ENCODE measurements at places on chromosomes 7 and 10.

DNA sequence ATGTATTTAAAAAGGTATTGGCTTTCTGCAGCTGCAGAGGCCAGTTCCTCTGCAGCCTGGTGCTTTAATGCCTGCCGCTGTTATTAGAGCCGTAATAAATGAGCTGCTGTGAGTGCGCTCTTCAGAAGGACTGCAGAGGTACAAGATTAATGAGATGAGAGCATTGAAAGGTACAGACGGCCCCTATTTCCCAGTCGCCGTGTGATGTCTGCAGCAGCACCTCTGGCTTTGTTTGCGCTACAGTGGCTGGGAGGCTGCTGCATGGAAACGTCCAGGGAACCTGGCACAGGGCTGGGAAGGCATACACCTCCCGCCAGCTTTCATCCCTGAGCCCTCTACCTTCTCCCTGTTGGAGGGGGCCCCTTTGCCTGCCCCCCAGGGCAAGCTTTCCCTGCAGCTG, 383.8 kb upstream of the ZMIZ1 start:
- DNase-seq = no peak
- no peak overlapping the region for H3K27ac ChIP-seq
- H3K4me1 ChIP-seq = peaks cover 13% of the 10 kb centered on the region
- no peaks in the 10 kb centered on the region for H3K27me3 ChIP-seq
- H3K4me3 ChIP-seq = no peak overlapping the region

DNA sequence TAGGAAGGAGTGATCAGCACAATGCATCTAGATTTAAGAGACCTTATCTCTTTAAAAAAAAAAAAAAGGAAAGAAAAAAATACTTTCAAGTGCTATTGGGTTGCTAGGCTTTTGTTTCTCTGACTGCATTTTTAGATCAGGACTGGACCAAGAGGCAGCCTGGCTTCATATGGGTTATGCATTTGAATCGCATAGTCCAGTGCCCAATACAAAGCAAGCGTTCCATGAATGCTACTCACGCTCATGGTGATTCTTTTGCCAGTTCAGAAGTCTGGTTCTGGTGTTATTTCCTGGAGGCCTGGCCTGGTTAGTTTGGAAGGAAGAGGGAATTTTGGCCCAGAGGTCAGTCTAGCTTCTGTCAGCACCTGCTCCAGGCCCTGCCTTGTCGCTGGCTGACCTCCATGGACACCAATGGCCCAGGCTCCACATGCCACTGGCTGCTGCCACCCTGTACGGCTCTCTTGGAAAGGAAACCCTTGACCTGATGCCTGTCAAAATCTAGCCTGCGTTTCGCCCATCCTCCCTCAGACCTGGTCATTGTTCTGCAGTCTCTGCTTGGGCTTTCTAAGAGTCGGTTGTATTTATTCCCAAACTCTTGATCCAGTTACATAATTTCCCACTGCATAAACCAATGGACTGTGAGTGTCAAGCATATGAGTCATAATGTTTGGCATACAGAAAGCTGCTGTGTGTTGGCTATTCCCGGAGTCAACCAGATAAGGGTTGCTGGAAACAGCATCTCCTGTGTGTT, 74.3 kb upstream of the MKX start:
- DNase-seq = no peak
- no peak overlapping the region for H3K27ac ChIP-seq
- H3K27me3 ChIP-seq = no peaks in the 10 kb centered on the region
- no peaks in the 10 kb centered on the region for H3K36me3 ChIP-seq
- peaks cover 2% of the 10 kb centered on the region for H3K4me1 ChIP-seq

- no peak overlapping the region for H3K4me3 ChIP-seq
- H3K27ac ChIP-seq = no peak overlapping the region
- H3K27me3 ChIP-seq = no peaks in the 10 kb centered on the region
- no peaks in the 10 kb centered on the region for H3K4me1 ChIP-seq
- peaks cover 23% of the 10 kb centered on the region for H3K36me3 ChIP-seq
These were observed 29.0 kb downstream of the DHTKD1 start for GRCh38 chr10:12097791-12098190.

DNA sequence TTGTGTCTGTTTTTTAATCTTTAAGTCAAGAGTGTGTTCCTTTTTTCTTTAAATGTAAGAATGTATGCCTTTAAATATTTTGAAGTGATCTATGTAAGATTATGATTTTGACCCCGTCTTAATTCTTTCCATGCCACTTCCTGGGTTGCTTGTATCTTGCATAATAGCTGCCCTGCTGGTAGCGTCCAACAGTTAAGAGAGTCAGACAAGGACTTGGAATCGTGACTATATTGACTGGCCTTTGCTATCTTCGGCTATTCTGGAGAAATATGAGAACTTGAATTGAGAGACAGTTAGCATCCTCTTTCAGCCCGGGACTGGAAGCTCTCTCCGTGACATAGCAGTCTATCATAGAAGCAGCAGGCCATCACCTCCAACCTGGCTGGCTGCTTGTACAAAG, 13.0 kb downstream of the NRP1 start:
- no peak overlapping the region for H3K4me3 ChIP-seq
- peaks cover 22% of the 10 kb centered on the region for H3K36me3 ChIP-seq
- DNase-seq = no peak

DNA sequence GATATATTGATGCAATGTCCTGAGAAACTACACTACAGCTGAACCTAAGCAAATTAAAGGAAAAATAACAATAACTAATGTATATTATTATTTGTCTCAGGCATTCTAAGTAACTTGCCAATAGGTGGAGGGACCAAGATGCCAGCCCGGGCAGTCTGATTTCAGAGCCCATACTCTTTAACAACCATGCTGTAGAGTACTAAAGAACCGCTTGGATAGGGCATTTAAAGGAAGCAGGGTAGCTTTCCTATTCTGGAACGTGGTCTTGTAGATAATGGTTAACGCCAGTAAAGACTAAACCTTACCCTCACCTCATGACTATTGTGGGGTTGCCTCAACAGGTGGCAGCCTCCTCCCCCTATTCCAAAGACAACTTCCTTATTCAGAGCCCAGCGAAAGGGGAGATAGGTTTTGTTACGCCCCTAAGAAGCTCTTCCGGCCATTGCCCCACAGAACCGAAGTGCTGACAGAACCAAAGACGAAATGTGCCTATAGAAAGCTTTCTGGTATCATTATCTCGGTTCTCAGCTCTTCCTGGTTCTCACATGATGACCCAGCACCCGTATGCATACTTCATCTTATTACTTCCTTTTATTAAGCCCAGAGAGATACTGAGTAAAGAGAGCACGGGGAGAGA, 707 bp upstream of the C1GALT1 start:
- H3K4me3 ChIP-seq = peak overlapping the region; percentile 36
- H3K36me3 ChIP-seq = no peaks in the 10 kb centered on the region
- H3K27me3 ChIP-seq = no peaks in the 10 kb centered on the region
- H3K4me1 ChIP-seq = peaks cover 10% of the 10 kb centered on the region
- H3K27ac ChIP-seq = peak overlapping the region; percentile 78

- no peak overlapping the region for H3K4me3 ChIP-seq
- no peaks in the 10 kb centered on the region for H3K36me3 ChIP-seq
- DNase-seq = peak; percentile 39
- peak overlapping the region; percentile 91 for H3K27ac ChIP-seq
- no peaks in the 10 kb centered on the region for H3K27me3 ChIP-seq
These were observed 60.2 kb upstream of the COMTD1 start for GRCh38 chr10:75295868-75296441.

- no peak for DNase-seq
- H3K4me3 ChIP-seq = no peak overlapping the region
- no peak overlapping the region for H3K27ac ChIP-seq
These were observed 817.1 kb downstream of the TYW1 start for GRCh38 chr7:67813621-67814292.

DNA sequence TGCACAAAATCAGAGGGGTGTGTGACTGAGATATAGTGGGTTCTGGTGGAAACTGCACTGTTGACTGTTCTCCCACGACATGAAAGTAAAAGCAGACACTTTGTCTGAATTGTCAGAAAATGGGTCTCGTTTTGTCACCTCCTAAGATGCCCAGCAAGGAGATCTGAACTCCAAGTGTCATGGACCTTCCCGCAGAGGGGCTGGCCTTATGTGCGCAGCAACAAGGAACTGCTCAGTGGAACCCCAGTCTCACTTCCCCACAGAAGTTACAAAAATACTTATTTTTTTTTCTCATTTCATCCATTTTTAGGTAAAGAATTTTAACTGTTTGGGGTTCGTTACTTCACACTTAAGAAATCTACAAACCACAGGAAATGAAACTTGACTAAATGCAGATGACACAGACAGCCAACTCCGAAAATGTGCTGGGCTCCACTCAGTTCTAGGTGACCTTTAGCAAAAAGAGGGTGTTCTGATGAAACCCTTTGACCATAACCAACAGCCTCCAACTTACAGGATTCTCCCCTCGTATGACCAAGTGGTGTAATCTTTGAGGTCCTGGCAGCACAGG, 115.0 kb downstream of the FAM107B start:
- H3K27me3 ChIP-seq = no peaks in the 10 kb centered on the region
- no peak overlapping the region for H3K27ac ChIP-seq
- H3K36me3 ChIP-seq = no peaks in the 10 kb centered on the region
- no peak for DNase-seq
- no peaks in the 10 kb centered on the region for H3K4me1 ChIP-seq

GRCh38 chr10:99389729-99390480, 40.5 kb downstream of the GOT1 start:
- no peak for DNase-seq
- no peaks in the 10 kb centered on the region for H3K36me3 ChIP-seq
- H3K27me3 ChIP-seq = no peaks in the 10 kb centered on the region
- H3K4me3 ChIP-seq = no peak overlapping the region
- H3K27ac ChIP-seq = no peak overlapping the region
- H3K4me1 ChIP-seq = no peaks in the 10 kb centered on the region

- H3K36me3 ChIP-seq = no peaks in the 10 kb centered on the region
- H3K4me1 ChIP-seq = peaks cover 43% of the 10 kb centered on the region
- H3K27me3 ChIP-seq = no peaks in the 10 kb centered on the region
These were observed 536.5 kb downstream of the TNS3 start for GRCh38 chr7:47045207-47046051.

- H3K27me3 ChIP-seq = no peaks in the 10 kb centered on the region
- no peaks in the 10 kb centered on the region for H3K36me3 ChIP-seq
- no peaks in the 10 kb centered on the region for H3K4me1 ChIP-seq
- DNase-seq = no peak
- H3K4me3 ChIP-seq = no peak overlapping the region
These were observed 3.0 kb downstream of the ASZ1 start for GRCh38 chr7:117424090-117424829.
